Activated CD4-positive, alpha-beta T cell treated with anti-CD3 and anti-CD28 coated beads, Interleukin-2, amount 50 U/mL, for 48 hours (primary cell): ENCODE measurements at places on chromosomes 7 and 10.

DNA sequence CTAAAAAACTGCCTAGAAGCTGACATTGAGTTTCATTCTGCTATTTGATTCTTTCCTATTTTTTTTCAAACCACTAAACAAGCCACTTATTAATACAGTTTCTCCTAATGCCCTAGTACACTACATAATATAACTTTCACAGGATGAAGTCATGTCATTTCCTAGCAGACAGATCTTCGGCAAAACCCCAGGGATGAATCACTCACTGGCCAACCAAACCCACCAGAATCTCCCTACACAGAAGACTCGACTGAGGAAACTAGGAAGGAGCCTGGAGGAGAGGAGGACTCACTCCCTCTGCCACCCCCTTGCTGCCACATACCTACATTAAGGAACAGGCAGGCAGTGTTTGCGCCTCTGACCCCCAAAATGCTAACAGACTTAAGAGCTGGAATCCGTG lies 33.4 kb downstream of the XPNPEP1 start:
- DNase-seq = no peak

GRCh38 chr10:129310881-129311280 lies 156.2 kb upstream of the MGMT start:
- DNase-seq = no peak

DNA sequence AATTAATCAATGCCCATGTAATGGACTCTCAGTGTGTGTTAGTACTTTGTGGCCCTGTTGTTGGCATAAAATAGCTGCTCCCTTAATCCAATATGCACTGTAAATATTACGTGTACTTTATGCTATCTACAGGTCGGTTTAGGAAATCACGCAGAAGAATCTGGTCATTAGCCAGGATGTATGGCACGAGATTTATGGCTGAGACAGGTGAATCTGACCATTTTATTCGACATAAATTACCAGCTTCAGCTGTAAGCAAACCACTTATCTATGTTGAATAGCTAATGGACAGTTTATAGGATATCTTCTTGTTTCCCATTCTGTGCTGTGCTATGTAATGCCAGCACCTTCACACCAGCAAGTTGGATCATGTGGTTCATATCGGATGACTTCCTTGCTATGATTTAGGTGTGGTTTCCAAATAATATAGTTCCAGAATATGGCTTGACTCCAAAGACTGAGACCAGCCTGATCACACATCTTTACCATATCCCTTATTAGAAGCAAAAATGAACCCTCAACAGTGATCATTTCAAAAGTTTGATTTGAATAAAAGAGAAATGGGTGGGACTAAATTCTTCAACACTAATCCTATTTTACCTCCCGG lies 301.4 kb downstream of the AHR start:
- no peak for DNase-seq

DNA sequence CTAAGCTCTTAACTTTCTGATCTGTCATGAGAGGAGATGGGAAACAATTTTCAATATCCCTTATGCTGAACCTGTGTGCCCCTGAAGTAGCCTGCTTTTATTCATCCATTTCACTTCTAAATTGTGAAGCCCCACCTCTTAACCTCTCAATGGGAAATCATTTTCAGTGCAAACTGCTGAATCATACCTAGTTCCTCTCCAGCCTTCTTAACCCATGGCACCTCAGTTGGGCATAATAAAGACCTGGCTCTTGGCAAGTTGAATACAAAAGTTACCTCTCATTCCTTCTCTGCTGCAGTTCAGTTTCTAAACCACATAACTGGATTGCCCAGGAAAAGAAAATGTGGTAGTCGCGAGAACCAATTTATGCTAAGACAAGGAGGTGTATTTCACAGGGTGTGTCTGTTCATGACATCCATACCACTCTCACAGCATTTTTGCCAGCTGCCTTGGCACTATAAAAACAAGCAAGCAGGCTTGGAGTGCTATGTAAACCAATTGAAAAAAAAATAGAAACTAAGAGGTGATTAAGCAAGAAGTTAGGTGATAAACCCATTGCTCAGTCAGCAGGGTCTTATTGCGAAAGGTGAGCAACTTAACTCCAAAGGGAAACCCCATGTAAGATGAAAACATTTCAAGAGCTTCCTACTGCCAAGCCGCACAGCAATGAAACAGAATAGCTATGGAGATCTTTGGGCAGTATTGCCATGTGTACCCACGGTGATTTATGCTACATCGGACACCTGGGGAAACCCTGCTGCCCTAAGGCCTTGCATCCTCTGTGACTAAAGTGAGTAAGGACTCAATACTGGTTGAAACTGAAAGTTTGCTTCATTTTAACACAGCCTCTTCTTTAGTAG lies 57.0 kb upstream of the DKK1 start:
- no peak for DNase-seq

DNA sequence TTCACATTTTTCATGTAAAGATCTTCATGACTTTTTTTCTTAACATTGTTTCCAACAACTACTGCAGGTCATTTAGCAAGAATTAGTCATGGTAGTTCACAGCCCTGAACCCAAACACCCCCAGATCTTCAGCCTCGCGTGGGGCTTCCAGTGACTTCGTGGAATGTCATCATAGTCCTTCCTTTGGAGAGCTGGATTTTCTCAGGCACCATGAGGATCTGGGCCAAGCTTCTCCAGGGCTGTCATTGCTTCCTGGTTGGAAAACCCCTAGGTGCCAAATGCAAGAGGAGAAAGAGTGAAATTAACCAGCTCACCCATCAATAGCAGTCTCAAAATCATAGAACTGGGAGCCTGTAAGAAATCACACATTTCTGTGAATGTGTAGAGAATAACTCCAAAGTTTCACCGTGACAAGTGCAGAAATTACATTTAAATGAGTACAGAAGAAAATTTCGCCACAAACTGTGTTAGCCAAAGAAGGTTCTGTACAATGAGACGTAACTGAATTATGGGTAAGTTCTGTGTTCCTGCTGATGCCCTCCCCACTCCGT lies 175.4 kb downstream of the CELF2 start:
- no peak for DNase-seq

- no peak for DNase-seq
These were observed 102.1 kb downstream of the RTKN2 start for GRCh38 chr10:62166331-62167131.

DNA sequence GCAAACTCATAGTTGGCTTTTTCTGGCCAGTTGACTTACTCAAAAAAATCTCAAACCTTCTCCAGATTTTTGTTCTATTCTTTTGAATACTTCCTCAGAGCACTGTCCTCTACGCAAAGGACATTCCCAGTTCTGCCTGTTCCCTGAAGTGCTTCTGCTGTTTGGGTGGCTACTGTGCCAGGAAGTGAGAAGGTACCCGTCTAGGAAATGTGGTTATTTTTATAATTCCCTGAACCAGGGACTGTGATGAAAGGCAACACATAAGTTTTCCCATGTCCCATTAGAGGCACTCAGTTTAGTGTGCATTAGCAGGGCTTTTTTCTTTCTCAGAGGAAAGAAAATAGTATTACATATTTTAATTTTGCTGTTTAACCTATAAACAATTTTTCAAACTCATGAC lies 370.3 kb downstream of the PHTF2 start:
- no peak for DNase-seq

- no peak for DNase-seq
These were observed 9.2 kb upstream of the SLC18A3 start for GRCh38 chr10:49600781-49601400.

DNA sequence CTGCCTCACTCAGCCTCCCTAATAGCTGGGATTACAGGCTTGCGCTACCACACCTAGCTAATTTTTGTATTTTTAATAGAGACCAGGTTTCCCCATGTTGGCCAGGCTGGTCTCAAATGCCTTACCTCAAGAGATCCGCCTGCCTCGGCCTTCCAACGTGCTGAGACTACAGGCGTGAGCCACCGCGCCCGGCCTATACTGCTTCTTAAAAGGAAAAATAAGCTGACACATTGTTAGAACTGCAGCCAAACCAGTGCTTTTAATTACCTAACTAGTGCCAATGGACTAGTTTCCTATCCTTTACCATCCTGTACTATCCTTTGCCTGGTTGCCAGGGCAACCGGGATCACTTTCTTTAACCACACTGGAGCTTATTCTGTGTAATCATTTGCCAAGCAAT lies 108.0 kb downstream of the LRRTM3 start:
- DNase-seq = no peak

DNA sequence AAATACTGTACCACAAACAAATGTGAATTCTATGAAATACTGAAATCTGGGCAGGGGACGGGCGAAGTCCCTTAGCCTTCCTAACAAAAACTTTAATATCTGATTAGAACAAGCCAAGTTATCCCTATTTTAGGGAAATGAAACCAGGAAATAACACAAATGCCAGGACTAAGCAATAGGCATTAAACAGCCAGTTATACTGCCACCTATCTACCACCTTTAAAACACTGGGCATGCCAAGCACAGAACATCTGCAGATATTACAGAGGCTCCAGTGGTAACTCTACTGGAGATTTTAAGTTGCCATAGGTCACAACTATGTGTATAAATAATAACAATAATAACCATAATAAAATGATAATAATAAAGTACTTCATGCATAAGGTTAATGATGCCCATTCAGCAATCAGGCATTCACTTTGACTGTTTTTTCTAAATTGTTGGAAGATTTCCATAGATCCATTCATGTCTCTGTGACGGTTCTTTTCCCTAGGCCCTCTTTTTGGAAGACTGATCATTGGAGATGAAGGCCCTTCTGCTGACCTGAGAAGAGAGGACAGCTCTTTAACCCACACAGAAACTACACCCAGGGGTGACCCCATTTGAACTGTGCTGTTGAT lies 195.7 kb downstream of the CACNA2D1 start:
- DNase-seq = no peak

GRCh38 chr10:10903620-10904019 lies 114.1 kb upstream of the CELF2 start:
- DNase-seq = no peak

GRCh38 chr7:142188846-142189245 lies 69.0 kb downstream of the PRSS58 start:
- DNase-seq = no peak

GRCh38 chr10:49611816-49612512 lies 1.9 kb downstream of the SLC18A3 start:
- no peak for DNase-seq

DNA sequence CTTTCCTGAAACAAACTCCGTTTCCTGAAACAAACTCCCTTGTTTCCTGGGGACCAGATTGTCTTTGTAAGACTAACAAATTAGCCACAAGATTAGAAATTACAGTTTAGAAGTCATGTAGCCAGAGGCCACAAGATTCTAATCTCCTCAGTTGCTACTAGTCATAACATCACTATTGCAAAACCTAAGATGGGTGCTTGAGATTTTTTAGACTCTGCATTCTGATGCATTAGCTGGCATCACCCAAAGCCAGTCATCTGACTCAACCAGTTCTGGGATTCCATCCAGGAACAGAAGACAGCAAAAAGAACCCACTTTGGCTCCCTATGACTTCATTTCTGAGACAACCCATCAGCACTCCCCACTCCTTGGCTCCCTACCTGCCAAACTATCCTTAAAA lies 367.9 kb upstream of the MBL2 start:
- no peak for DNase-seq

DNA sequence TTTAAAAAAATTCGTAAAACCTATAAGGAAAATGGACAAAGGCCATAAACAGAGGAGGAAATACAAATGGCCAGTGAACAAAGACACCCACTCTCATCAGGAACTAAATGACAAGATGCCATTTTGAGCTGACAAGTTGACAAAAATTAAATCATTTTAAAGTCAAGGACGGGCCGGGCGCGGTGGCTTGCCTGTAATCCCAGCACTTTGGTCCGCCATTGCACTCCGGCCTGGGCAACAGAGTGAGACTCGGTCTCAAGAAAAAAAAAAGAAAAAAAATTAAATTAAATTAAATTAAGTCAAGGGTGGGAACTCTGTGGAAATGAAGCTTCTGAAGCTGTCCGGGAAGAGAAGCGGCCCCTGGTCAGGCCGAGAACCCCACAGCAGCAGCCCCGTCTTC lies 1.2 kb upstream of the NOM1 start:
- no peak for DNase-seq

DNA sequence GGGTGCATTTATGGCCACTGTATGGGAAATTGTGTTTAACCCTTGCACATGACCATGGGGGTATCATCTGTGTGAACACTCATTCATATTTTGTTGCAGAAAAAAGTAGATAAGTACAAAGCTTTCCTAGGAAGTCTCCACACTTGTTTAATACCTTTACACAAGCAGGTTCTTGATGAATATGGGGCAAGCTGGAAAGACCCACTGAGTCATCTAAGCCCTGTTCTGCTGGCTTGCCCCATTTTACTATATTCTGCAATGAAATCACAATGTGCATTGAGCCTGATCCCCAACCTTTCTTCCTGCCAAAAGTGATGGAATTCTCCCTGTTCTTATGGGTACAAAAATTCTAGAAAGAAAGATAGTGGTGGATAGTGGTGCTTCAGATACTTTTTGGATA lies 99.8 kb downstream of the CCDC71L start:
- DNase-seq = no peak

GRCh38 chr10:97277551-97277950 lies 14.9 kb downstream of the ARHGAP19 start:
- no peak for DNase-seq

GRCh38 chr10:132499367-132499685 lies 38.3 kb upstream of the INPP5A start:
- DNase-seq = no peak

GRCh38 chr10:59090817-59091622 lies 85.4 kb upstream of the PHYHIPL start:
- no peak for DNase-seq

DNA sequence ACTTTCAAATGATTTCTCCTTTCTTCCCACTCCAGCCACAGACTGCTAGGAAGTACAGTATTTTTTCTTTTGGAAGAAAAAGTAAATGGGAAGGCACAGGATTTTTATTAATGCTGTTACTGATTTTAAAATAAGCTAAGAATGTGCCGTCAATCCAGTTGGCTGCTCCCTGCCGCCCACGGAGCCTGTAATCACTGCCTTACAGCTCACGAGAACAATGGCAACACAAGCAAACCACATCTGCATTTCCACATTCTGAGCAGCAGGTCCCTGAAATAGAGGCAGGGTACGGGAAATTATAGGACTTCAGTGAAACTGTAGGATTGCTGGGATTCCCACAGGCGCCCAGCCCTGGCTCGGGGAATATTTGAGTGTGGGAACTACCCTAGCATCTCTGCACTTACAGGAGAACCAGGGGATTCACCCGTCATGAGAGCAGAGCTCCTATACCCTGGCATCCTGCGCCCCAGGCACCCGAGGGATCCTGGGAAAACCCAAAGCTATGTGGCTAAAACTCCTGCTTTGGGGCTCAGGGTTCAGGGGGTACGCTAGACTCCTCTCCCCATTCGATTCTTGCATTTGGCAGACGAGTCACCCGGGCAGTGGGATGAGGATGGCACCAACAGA lies 72.9 kb upstream of the TNS3 start:
- no peak for DNase-seq

- no peak for DNase-seq
These were observed 4.7 kb downstream of the NEUROD6 start for GRCh38 chr7:31335884-31336201.

DNA sequence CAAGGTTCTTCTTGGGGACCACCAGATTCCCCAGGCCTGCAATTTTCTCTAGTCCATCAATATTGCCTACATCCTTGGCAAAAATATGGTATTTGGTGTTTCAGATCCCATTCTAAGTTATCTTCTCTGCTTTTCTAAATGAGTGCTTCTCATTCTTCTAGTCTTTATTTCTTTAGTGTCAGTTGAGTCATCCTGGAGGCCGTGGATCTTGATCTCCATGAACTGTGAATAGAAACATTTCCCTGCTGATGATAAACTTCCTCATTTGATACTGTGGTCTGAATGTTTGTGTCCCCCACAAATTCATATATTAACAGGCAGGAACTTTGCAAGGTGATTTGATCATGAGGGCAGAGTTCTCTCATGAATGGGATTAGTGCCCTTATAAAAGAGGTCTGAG lies 779.3 kb downstream of the INHBA start:
- no peak for DNase-seq
